ENCODE measurements at places on chromosomes 5 and 9. TPM values are rescaled to one million over a fixed set of nuclear protein-coding genes. Genes with fewer than 3 reads are reported as not detected.
A peak's percentile ranks its signal among the peaks of the same experiment; 100 is the strongest.

DNA sequence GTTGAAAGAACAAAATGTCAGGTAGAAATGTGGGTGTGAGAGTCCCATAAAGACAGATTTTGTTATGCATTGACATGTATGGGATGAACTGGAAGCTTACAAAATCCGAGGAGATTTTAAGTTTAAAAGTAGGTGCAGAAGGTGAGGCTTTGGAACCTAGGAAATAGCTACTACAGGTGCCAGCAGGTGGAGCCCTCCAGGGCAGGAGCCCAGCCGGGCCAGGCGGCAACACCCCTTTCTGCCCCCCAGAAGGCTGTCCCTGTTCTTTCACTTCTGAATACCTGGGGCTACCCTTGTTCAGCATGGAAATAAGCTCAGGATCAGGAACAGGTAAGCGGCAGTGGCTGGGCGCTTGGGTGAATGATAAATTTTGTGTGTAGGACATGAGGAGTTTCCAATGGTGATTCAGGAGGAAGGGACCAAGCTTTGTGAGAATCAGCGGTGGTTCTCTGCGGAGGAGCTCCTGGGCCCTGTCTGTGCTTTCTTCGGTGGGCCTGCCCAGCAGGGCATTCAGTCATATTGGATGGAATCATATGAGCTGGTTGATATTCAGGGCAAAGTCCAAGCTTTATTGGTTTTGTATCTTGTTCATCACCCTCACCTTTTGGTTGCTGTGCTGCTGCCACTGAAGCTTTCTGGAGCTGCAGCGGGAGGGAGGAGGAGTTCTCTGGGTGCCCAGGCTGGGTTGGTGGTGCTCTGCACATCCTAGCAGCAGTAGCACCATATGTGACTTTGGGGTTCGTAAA is 12.3 kb downstream of the PCBD2 start:
- no peaks in the 10 kb centered on the region for H3K27me3 ChIP-seq
- H3K27ac ChIP-seq, result no peak overlapping the region
- H3K36me3 ChIP-seq, result peaks cover 56% of the 10 kb centered on the region
- H3K4me3 ChIP-seq, result no peak overlapping the region
- H3K4me1 ChIP-seq, result no peaks in the 10 kb centered on the region

DNA sequence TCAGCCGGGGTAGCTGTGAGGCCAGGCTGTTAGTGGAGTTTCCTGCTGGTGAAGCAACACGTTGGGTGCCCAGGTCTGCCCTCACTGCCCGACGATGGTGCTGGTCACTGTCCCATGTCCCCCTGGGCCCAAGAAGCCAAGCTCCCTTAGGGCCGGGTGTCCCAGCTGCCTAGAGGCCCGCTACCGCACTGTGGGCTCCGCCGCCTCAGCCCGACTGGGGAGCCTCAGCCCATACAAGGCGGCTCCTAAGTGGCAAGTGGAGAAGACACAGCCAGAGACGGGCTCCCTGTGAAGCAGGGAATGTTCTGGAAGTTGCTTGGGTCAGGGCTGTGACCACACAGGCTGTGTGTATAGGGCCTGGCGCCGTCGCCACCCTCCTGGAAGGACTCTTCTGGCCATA is 96.9 kb downstream of the RXRA start:
- peak overlapping the region; percentile 13 for H3K27ac ChIP-seq
- no peak for DNase-seq
- H3K4me3 ChIP-seq, result no peak overlapping the region
- peaks cover 58% of the 10 kb centered on the region for H3K4me1 ChIP-seq

DNA sequence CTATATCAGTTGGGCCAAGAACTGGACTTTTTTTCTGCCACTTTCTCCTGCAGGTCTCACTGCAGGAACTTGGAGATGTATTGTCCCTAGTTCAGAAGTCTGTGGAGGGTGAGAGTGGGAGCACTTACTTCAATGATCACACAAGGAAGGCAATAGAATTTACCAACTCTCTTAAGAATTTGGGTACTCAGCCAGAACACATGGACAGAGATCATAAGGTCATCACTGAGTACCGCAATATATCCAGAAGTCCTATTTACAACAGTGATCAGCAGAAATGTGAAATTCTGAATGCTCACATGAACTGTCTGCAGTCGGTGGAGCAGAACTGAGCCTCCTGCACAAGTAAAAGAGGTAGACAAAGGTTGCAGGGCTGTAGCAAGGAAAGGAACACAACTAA is 101.0 kb downstream of the FAM114A2 start:
- no peaks in the 10 kb centered on the region for H3K4me1 ChIP-seq
- H3K27me3 ChIP-seq, result no peaks in the 10 kb centered on the region
- H3K4me3 ChIP-seq, result no peak overlapping the region
- no peak for DNase-seq

GRCh38 chr9:137095664-137096517 is 9.1 kb downstream of the MAN1B1 start:
- no peak overlapping the region for H3K27ac ChIP-seq
- peaks cover 78% of the 10 kb centered on the region for H3K36me3 ChIP-seq
- no peaks in the 10 kb centered on the region for H3K4me1 ChIP-seq
- no peaks in the 10 kb centered on the region for H3K27me3 ChIP-seq

- no peaks in the 10 kb centered on the region for H3K27me3 ChIP-seq
- H3K27ac ChIP-seq, result no peak overlapping the region
- H3K4me1 ChIP-seq, result peaks cover 11% of the 10 kb centered on the region
- no peaks in the 10 kb centered on the region for H3K36me3 ChIP-seq
- H3K4me3 ChIP-seq, result no peak overlapping the region
Measured at GRCh38 chr5:88830567-88830966, 52.4 kb downstream of the MEF2C start.

DNA sequence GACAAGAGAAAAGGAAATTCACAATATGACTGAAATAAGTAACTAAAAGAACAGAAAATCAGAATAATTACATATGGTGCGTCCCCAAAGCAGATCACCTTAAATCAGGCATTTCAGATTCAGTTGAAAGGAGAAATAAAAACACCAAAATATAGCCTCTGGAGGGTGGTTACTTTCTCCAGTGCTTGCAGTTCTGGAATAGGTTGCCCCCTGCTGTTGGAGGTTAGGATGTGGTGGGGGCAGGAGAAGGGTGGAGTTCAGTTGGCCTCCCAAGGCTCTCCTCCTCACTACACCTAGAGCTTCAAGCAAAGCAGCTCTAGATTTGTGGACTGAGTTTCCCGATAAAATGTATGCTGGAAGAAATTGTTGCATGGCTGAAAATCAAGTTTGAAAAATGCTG is 338.2 kb upstream of the TLE4 start:
- DNase-seq, result no peak
- no peaks in the 10 kb centered on the region for H3K36me3 ChIP-seq
- H3K27me3 ChIP-seq, result no peaks in the 10 kb centered on the region
- no peak overlapping the region for H3K27ac ChIP-seq
- no peaks in the 10 kb centered on the region for H3K4me1 ChIP-seq

GRCh38 chr9:135512241-135512603 is 9.0 kb upstream of the LCN1 start:
- H3K27ac ChIP-seq, result no peak overlapping the region
- no peak for DNase-seq
- H3K4me3 ChIP-seq, result no peak overlapping the region
- H3K27me3 ChIP-seq, result no peaks in the 10 kb centered on the region
- H3K36me3 ChIP-seq, result no peaks in the 10 kb centered on the region

- H3K27me3 ChIP-seq, result no peaks in the 10 kb centered on the region
- H3K36me3 ChIP-seq, result no peaks in the 10 kb centered on the region
- peaks cover 39% of the 10 kb centered on the region for H3K4me1 ChIP-seq
- DNase-seq, result peak; percentile 90
- peak overlapping the region; percentile 69 for H3K27ac ChIP-seq
- H3K4me3 ChIP-seq, result no peak overlapping the region
Measured at GRCh38 chr5:113122053-113122452, 145.5 kb downstream of the DCP2 start.

DNA sequence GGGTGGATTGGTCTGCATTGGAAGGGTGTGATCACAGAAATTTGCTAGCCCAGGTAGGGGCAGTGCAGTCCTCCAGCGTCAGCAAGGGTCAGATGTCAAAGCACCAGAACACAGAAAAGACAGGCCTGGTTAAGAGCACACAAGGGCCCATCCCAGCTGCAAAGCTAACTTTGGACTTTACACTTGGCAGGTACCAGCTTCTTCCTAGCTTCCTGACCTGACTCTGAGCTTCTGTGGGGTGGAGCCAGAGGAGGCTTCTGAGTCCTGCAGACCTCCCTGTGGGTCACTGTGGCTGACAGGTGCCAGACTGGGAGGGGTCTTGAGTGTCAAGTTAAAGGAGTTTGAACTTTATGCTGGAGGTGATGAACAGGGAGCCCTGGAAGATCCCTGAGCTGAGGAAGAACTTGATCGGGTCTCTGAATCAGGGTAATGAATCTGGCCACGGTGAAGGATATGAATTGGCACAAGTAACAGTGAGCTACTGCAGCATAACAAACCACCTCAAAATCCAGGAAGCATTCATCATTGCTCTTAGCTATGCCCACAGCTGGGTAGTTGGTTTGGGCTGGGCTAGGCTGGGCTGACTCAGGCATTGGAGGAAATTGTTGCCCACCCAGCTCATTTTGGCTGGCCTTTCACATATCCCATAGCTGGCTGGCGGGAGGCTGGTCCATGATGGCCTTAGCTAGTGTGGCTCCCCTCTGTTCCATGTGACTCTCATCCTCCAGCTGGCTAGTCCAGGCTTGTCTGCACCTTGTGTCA is 63.4 kb downstream of the BARX1 start:
- no peak overlapping the region for H3K4me3 ChIP-seq
- no peak overlapping the region for H3K27ac ChIP-seq
- no peak for DNase-seq
- H3K27me3 ChIP-seq, result no peaks in the 10 kb centered on the region

Gene NR6A1
- 0.71 TPM for polyA plus RNA-seq

Gene TXNDC15
- 60.7 TPM for polyA plus RNA-seq
